Ovary (tissue), 10 donors: ENCODE measurements at places on chromosomes 4 and X. TPM values are rescaled to one million over a fixed set of nuclear protein-coding genes. Genes with fewer than 3 reads are reported as not detected.

DNA sequence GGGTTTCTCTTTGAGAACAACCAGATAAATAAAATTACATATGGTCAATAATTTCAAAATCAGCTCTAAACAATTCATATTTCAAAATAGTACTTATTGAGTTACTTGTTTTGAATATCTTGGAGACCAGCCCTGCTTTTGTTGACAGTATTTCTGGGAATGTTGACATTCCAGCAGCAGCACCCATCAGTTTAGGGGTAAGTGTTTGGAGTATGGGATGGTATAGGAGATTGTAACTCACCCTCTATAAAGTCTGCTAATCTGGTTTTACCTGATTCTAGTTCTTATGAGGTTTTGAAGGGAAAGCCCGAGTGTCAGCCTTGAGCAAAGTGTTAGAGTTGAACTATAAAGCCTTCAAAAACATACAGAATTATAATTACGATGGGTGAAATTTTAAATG lies 139.2 kb upstream of the ANKRD50 start:
- no peak overlapping the region for H3K27ac ChIP-seq
- H3K4me1 ChIP-seq, result no peaks in the 10 kb centered on the region

PPEF1 gene
- 0.47 TPM for total RNA-seq

ABCG2 gene
- 6.4 TPM for total RNA-seq

SPACA5B gene
- total RNA-seq, result not detected

NUDT10 gene
- 14.0 TPM for total RNA-seq
